ENCODE measurements at places on chromosomes 4 and X.

DNA sequence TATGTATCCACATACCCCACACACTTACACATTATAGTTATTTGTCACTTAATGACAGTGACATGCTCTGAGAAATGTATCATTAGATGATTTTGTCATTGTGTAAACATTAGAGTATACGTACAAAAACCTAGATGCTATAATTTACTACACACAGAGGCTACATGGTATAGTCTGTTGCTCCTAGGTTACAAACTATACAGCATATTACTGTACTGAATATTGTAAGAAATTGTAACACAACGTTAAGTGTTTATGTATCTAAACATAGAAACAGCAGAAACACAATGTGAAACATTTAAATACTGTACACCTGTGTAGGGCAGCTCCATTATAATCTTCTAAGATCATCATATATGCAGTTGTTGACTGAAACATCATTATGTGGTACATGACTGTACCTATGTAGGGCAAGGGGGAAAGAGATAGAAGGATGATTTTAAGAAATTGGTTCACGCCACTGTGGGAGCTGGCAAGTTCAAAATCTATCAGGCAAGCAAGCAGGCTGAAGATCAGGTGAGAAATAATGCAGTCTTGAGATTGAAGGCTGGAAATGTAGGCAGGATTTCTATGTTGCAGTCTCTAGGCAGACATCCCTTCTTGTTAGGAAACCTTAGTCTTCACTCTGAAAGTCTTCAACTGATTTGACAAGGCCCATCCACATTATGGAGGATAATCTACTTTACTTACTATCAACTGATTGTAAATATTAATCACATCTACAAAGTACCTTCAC lies 78.0 kb upstream of the CPEB2 start:
- no peak for DNase-seq

GRCh38 chr4:87865288-87865687 lies 32.5 kb downstream of the MEPE start:
- DNase-seq = no peak

GRCh38 chrX:66191563-66191962 lies 27.5 kb downstream of the HEPH start:
- DNase-seq = no peak

- no peak for DNase-seq
These were observed 143.9 kb downstream of the GLRA2 start for GRCh38 chrX:14673236-14673635.

GRCh38 chr4:52192721-52193135 lies 141.6 kb downstream of the SPATA18 start:
- DNase-seq = no peak

DNA sequence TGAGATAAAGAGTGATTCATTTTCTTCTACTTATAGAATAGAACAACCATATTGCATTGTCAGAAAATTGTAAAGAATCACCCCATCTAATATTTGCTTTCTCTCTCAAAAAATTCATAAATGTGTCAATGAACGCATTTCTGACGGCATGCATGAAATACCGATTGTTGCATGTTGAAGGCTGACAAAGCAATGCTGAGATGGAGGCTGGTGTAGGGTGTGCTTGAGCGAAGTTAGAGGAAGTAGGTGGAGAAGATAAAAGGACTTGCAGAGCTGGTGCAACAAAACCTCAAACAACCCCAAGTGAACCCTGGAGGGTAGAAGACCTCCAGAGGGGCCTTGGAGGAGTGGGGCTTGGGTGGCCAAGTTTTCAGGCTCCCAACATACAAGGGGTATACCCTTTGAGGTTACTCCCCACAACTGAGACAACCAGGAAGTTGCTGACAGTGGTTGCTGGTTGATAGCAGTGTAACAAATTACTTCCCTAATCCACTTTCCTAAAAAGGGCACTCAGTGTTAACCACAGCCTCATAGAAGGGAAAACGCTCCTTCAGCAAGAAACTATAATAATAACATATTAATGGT lies 452.7 kb downstream of the NLGN4X start:
- DNase-seq = no peak

GRCh38 chrX:65706041-65706828 lies 38.8 kb downstream of the MSN start:
- DNase-seq = no peak

Measured in cardiac septum (tissue), 1 donor.